AG09309 (cell line): ENCODE measurements at places on chromosomes 6 and 20.

- no peak for DNase-seq
These were observed 55.9 kb downstream of the IL22RA2 start for GRCh38 chr6:137117581-137117980.

DNA sequence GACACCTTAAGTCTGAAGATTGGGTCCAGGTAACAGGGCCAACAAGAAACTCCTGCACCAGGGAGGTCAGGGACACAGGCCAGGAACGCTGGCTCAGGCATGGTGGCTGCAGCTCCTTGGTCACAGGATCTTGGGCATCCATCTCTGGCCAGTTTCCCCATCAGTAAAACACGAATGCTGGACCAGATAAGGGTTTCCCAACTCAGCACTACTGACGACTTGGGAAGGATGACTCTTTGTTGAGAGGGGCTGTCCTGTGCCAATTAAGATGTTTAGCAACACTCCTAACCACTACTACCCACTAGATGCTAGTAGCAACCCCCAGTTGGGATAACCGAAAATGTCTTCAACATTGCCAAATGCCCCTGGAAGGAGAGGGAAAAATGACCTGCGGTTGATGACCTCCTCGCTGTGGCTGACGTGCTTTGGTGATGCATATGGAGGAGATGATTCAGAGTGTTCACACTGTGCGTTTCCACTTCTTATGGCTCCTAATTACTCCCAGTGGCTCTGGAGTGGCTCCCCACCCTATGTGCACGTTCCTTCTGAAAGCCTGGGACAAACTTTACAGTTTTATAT is 261.9 kb downstream of the CDH26 start:
- DNase-seq = no peak

DNA sequence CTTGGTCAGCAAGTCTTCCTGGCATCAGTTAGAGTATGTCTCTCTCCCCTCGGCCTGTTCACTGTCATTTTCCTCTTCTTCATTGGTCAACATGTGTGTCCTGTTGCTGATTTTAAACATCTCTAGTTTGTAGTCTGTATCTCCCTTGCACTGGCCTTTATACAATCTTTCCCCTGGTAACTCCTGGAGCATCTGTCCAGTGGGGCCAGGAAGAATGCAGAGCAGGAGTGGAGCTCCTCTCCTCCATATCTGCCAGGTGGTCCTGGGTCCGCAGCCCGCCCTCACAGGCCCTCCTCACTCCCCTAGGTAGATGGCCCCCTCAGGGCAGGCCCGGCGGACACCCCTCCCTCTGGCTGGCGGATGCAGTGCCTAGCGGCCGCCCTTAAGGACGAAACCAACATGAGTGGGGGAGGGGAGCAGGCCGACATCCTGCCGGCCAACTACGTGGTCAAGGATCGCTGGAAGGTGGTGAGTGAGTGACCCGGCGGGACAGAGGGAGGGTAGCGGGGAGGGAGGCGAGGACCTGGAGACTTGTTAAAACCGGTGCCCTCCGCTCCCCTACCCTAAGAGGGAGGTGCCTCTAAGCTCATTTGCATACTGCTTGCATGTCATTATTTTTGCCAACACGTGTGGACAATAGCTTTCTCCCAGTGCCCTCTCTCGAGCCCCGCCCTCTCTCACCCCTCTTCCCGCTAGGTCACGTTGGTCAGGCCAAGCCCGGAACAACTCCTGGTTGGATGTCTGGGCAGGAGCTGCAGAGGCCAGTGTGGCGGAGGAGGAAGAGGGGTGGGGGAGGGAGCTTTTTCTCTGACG is 3.2 kb downstream of the TTBK1 start:
- DNase-seq = no peak

- DNase-seq = peak; percentile 31
These were observed 85.5 kb downstream of the TRIM27 start for GRCh38 chr6:28838289-28838633.
